Stimulated activated CD4-positive, alpha-beta T cell treated with anti-CD3 and anti-CD28 coated beads, Interleukin-15, amount 100 ng/mL, for 24 hours (primary cell): ENCODE measurements at places on chromosomes 12 and 14.

DNA sequence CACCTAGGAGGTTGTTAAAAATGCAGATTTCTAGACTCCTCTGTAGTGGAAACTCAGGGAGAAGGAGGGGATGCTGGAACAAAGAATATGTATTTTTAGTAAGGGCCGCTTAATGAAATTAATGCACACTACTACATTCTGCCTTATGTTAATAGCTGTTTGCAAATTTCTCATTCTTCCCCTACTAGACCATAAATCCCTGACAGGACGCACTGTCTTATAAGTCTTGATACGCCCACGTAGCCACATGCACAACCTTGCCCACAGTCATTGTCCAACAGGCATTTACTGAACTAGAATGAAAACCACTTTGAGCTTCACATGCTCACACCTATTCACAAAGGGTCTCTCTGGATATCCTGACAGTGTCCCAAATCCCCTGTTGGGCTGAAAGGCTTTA is 10.5 kb downstream of the KRT2 start:
- no peak for DNase-seq

DNA sequence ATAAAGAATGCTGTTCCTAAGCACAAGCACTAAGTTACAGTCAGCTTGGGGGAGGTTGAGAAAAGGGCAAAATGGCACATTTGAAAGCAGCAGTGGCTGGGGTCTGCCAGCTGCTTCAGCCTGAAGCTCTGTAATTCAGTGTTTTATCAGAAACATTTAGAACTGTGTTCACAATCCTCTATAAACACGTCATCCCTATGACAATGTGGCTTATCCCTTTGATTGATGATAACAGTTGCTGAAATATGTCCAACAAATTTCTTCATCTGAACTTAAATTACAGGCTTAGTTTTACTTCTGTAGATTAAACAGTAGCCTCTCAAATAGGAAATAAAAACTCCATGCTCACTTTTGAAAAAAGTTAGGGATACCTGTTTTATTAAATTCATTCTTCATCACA is 108.8 kb downstream of the VEZT start:
- DNase-seq, result no peak

- DNase-seq, result no peak
These were observed 179.4 kb downstream of the ERC1 start for GRCh38 chr12:1170411-1170810.

DNA sequence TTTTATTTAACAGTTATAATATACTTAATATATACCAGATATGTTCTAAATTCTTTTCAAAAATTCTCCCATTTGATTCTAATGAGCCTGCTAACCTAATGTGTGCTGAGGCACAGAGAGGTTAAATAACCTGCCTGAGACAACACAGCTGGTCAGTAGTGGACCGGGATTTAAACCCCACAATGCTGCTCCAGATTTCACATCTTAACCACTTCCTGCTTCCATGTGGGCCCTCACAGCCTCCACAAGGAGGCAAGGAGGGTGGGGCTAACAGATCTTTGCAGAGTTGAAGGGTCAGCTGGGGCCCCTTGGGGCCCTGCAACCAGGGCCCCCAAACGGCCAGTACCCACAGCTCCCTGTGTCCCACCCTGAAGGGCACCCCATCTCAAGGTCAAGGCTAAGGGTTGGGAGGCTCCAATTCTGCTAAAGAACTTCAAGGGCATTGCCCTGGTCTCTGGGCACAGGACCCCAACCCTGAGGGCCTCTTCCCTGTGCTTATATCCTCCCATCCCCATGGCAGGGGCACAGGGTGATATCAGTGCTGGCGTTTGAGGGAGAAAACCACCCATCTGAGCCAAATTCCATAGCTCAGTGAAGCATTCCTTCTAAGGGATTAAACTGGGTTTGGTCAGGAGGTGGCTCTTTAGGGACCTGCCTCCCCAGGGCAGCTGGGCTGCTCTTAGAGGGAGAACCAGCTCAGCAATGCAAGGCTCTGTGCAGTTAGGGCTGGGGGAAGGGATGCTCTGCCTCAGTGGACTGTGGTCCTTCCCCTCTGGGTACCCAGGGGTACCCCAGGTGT is 2.2 kb downstream of the KRT80 start:
- no peak for DNase-seq

DNA sequence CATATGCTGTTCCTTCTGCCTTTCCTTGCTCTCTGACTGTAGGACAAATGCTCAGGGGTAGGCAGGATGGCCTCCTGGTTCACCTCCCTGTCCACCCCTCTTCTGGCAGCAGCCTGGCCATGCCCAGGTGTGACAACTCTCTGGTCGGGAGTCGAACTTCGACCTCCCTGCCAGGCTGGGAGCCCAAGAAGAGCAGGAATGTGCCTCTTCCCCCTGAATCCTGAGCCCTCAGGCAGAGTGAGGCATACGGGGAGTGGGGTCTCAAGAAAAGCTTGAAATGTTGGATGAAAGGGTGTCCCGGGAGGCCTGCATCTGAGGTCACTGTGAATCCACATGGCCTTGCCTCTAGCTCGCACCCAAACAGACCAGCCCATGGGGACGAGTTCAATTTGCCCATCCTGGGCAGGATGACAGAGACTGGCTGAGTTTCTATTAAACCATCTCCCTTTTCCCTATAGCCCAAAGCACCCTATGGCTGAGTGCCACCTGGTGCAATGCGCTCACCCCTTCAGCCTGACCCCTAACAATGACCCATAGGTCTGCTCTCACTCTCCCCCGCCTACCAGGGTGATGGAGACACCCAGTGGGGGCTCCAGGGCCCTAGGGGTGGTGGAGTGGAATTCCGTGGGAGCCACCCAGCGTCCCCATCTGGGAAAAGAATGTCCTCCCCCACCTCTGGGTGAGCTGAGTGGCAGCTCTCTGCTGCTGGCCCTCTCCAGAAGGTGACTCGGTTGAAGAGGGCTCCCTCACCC is 52.9 kb upstream of the DIO3 start:
- no peak for DNase-seq
